ENCODE measurements at places on chromosomes 3 and 15. TPM values are rescaled to one million over a fixed set of nuclear protein-coding genes. Genes with fewer than 3 reads are reported as not detected.

Gene ITIH4
- 4.2 TPM for total RNA-seq

Gene BCL2A1
- 1.0 TPM for total RNA-seq

Gene GNAT1
- total RNA-seq: not detected

Gene EPHB1
- total RNA-seq: 5.7 TPM

Gene PRSS50
- total RNA-seq: not detected

Gene IL5RA
- not detected for total RNA-seq

Gene TM4SF4
- total RNA-seq: not detected

Gene RBMS3
- 79.9 TPM for total RNA-seq

Gene GOLGA6D
- total RNA-seq: under 0.01 TPM

Gene GABRG3
- total RNA-seq: under 0.01 TPM

Gene LSAMP
- total RNA-seq: 3.7 TPM

Gene FBN1
- 439 TPM for total RNA-seq

Gene TMPRSS7
- total RNA-seq: not detected

Gene GRIP2
- 8.9 TPM for total RNA-seq

Data from skeletal muscle tissue (tissue), 5 donors.